HCT116 (cell line): ENCODE measurements at places on chromosomes 5 and 9.
A peak's percentile ranks its signal among the peaks of the same experiment; 100 is the strongest.

- no peak for DNase-seq
Measured at GRCh38 chr9:5718296-5719032, 89.6 kb downstream of the RIC1 start.

DNA sequence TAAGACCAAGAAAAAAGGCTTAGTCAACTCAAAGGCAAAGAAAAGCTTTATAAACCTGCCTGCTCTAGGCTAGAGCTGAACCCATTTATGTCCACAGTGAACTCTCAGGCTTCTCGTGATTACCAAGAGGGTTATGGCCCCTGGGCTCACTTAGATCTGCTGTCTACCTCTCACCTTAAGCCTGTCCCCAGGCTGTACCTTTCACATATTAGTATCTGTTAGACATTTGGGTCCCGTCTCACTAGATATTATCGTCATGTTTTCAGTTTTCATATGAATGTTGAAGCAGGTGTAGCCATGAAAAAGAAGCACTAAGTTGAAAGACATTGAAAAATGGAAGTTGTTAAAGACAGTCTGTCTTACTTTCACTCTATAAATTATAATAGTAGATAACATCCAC, 75.2 kb upstream of the COX7C start:
- DNase-seq = no peak

GRCh38 chr5:29939988-29940387, 1253.5 kb upstream of the CDH6 start:
- no peak for DNase-seq

- DNase-seq = no peak
Measured at GRCh38 chr9:89536600-89536999, 38.7 kb upstream of the SEMA4D start.

GRCh38 chr9:16030528-16031185, 477.8 kb downstream of the CCDC171 start:
- DNase-seq = peak; percentile 84

- DNase-seq = no peak
Measured at GRCh38 chr5:60843386-60843935, 608 bp downstream of the ELOVL7 start.

DNA sequence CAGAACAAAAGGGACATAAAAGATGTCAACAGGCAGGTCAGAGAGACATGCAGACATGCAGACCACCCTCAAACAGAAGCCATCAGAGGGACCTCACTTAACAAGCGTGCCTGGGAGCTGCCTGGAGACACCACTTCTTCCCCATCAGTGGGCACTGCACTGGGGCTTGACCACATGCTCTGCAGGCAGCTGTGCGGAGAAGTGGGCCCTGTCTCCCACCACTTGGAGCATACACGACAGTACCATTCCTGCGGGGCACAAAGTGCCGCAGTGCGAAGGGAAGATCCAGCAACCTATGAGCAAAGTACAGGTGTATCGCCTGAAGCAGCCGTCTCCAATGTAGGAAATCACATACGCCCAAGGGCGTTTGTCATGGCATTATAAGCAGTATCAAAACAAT, 150.5 kb upstream of the FOXD4L5 start:
- no peak for DNase-seq

DNA sequence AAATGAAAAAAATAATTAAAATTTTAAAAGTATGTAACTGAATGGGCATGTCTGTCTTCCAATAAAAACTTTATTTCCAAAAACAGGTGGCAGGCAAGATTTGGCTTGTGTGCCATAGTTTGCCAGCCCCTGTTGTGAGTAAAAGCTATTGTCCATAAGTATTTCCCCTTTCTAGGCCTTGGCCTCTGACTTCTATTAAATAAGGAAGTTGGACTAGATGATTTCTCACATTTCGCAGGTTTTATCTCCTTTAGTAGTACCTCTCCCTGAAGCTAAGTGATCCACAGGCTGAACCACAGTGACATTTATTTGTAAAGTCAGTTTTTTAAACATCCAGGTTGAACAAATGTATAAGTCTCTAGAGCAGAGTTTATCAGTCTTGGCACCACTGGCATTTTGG, 41.3 kb downstream of the RECK start:
- DNase-seq = no peak

- no peak for DNase-seq
Measured at GRCh38 chr5:79547982-79548381, 34.0 kb upstream of the HOMER1 start.

DNA sequence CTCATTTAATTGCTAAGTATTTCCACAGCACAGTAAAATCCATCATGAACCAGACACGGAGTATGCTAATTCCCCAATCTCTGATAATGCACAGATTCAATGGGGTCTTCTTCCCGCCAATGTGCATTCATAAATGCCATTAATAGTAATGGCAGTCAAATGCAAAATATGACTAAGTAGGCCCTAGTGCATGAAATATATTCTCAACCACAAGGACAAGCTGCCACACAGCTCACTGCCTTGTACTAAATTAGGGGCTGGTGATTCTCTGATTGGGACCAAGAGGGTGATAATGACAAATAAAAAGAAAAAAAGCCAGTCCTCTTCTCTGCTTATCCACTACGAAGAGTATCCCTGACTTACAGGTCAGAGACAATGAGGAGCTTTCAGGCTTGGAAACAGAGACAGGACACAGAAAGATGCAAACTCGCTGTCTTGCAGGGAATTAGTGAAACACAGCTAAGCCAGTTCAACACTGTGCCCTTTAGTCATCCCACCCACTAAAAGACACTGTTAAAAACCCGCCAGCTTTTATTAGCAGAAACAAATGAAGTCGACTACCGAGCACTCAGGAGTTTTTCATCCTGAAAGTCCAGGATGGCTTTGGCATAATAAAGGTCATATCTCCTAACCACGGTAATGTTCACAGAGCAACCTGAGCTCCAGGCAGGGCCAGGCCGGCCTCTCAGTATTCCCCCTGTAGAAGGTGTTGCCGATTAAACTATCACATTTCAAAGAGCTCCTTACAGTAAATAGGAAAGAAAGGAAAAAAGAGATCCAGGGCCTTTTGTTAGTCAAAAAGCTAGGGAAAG, 148.1 kb downstream of the EBF1 start:
- DNase-seq = no peak

GRCh38 chr5:137332296-137332695, 166.8 kb downstream of the SPOCK1 start:
- DNase-seq = no peak

GRCh38 chr5:77776554-77777206, 541 bp upstream of the TBCA start:
- DNase-seq = no peak

- no peak for DNase-seq
Measured at GRCh38 chr5:176994460-176995121, 12.0 kb downstream of the UIMC1 start.

- DNase-seq = no peak
Measured at GRCh38 chr9:110114086-110114858, 93.7 kb downstream of the C9orf152 start.

GRCh38 chr9:7542693-7543092, 256.9 kb downstream of the DMAC1 start:
- DNase-seq = no peak

DNA sequence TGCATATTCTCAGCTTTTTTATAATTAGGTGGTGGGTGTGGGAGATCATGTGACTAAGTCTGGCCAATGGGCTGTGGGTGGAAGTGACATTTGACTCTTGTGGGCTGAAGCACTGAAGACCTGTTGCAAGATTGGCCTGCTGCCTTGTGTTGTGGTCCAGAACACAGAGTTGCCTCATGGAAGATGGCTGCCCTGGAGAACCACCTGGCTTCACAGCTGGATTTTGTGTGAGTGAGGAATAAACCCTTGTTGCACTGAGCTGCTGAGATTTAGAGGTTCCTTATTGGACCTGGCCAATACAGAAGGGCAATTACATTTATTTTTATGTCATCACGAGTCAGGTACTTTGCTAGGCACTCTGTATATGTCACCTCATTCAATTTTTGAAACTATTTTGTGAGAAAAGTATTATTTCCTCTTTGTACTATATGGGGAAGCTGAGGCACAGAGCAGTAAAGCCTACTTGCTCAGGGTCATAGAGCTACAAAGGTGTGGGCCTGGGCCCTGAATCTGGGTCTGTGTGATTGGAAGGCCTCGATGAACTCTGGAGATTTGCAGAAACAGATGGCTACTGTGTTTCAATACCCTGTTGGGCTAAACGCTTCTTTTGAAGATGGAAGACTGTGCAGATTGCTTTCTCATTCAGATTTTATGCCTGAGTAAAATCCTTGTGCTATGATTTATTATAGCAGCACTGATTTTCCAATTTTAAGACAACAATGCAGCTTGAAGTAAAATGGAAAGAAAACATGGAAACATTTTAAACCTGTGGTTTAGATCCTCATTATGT, 71.2 kb upstream of the TBC1D2 start:
- no peak for DNase-seq

GRCh38 chr9:89277454-89277853, 33.5 kb upstream of the CKS2 start:
- no peak for DNase-seq

GRCh38 chr5:139108063-139108824, 89.9 kb downstream of the SIL1 start:
- no peak for DNase-seq

- DNase-seq = no peak
Measured at GRCh38 chr9:31347082-31347617, 1037.3 kb upstream of the ACO1 start.

GRCh38 chr5:45038366-45038987, 229.7 kb downstream of the MRPS30 start:
- peak; percentile 55 for DNase-seq

GRCh38 chr9:130905902-130906734, 9.5 kb upstream of the QRFP start:
- DNase-seq = no peak

DNA sequence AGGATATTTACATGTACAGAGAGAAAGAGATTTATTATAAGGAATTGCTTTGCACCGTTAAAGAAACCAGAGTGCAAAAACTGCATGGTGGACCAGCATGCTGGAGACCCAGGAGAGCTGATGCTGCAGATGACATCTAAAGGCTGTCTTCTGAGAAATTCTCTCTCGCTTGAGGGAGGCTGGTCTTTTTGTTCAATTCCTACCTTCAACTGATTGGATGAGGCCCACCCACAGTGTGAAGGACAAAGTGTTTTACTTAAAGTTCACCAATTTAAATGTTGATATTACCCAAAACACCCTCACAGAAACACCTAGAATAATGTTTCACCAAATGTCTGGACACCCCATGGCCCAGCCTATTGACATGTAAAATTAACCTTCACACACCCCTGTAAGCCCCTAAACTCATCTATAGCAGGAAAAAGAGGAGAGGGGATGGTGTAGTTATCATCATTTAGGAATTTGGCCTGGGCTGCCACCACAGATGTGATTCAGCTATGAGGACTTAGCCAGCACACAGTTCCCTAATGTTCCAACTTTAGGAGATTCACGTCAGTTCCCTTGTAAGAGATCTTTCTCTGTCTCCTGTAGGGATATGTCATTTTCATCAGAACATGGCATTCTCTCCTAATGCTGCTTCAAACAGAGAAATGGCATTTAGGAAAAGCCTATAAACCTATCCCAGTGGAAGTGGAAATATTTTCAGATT, 358.2 kb upstream of the TLE4 start:
- no peak for DNase-seq

DNA sequence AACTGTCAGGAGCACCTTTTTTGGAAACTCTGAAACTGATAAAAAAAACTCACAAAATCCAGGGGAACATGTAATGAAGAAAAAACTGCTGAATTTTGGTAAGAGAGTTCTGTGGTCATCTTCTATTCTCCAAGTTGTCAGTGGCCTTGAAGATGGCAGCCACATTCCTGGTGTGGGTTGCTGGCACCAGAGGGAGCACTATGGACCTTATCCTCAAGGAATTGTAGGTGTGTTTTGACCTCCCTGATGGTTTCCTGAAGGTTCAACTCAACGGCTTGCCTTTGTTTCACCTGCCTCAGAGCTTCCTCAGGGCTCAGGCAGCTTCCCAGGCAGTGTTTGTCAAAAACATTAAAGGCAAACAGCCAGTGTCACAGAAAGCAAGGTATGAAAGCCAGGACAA, 2.2 kb upstream of the SLC38A9 start:
- peak; percentile 19 for DNase-seq

- peak; percentile 37 for DNase-seq
Measured at GRCh38 chr9:68685770-68686169, 19.3 kb upstream of the PIP5K1B start.

DNA sequence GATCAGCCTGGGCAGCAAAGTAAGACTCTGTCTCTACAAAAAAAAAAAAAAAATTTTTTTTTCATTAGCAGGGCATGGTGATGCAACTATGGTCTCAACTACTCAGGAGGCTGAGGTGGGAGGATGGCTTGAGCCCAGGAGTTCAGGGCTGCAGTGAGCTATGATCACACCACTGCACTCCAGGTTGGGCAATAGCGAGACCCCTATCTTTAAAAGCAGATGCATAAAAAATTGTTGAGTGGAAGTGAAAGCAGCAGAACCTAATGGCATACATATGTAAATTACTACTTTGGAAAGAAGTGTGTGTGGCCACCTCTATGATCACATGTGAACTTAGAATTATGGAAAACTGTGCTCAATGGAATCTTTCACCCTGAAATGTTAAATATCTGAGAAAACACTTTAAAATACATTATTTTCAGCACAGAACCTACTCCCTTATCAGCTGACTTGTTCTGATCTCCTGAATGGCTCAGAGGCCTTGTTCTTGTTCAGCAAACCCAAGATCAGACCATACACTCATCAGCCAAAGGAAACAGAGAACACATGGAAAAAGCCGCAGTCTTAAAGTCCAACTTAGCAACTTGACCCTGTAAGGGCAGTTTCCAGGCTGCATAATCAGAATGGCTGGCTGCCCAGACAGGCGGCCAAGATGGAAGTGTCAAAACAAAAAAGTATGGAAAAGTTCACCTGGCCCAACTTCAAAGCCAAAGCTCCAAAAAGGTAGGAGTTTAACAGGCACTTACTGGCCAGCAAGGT, 56.5 kb downstream of the SIL1 start:
- peak; percentile 1 for DNase-seq

GRCh38 chr5:125579182-125579581, 832.7 kb upstream of the ZNF608 start:
- DNase-seq = no peak

GRCh38 chr9:114098021-114098935, 814 bp downstream of the KIF12 start:
- DNase-seq = peak; percentile 23

GRCh38 chr9:19689328-19690101, 99.3 kb downstream of the SLC24A2 start:
- no peak for DNase-seq

DNA sequence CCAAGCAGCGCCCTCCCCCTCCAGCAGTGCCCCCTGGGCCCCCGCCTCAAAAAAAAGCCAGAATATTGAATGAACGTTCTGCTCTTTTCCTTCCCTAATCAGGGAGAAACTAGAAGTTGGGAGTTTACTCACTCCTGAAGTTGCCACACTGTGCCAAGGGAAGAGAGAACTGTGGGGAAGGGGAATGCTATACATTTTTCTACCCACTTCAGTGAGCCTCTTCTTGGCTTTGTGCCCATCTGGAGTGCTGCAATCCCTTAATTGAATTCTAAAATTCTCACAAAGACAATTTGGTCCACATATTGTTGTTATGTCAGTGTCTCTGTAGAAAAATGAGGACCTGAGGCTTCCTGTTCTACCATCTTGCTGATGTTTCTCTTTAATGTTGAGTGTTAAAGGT, 443.7 kb downstream of the DIRAS2 start:
- no peak for DNase-seq
